Breast epithelium (tissue), 4 donors: ENCODE measurements at places on chromosomes 1 and 21. TPM values are rescaled to one million over a fixed set of nuclear protein-coding genes. Genes with fewer than 3 reads are reported as not detected.

- no peak for DNase-seq
Observed at GRCh38 chr1:191629836-191630235, 528.4 kb upstream of the RGS18 start.

KIF21B gene
- total RNA-seq: 0.96 TPM

CRB1 gene
- 0.33 TPM for total RNA-seq

LRRC7 gene
- not detected for total RNA-seq

- no peak for DNase-seq
Observed at GRCh38 chr1:179061360-179062282, 20.2 kb upstream of the TOR3A start.

- DNase-seq: no peak
Observed at GRCh38 chr1:53172426-53173128, 24.0 kb upstream of the CPT2 start.

RAD54L gene
- total RNA-seq: 4.9 TPM

DNA sequence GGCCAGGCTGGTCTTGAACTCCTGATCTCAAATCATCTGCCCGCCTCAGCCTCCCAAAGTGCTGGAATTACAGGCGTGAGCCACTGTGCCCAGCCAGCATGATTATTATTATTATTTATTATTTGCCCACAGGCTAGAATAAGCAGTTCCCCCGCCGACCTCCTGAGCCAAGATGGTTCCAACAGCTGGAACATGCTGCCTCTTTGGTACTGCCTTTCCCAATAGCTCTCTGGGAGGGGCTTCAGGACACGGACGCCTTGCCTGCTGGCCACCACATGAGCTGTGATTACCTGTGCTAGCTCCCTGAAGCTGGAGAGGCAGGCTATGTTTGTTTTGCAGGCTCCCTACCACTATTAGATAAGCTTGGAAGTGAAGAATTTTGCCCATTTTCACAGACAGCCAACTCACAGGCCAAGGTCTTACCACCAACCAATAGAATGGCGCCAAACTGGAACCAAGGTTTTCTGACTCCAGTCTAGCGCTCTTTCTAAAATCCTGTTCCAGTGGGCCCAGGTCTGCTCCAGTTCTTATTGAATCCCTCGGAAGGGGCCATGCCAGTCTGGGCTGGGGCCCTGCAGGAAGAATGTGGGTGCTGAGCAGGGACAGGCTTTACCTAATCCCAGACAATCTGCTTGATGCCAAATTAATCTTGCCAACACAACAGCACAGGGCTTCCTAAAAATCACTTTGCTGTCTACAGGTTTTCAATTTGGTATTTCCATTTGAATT is 2.1 kb upstream of the GPR61 start:
- DNase-seq: no peak

DNA sequence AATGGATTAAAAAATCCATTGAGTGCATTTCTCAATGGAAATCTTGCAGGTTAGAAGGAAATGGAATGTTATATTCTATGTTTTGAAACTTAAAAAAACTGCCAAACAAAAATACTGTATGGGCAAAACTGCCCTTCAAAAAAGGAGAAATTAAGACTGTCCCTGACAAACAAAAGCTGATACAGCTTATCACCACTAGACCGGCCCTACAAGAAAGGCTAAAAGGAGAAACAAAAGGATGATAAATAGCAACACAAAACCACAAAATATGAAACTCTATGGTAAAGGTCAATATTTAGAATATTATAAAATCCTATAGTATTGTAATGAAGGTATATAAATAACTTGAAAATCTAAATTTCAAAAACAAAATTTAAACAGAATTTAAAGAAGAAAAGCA is 60.0 kb downstream of the SLC25A24 start:
- DNase-seq: no peak

RNF186 gene
- total RNA-seq: 0.44 TPM

KRTAP19-3 gene
- total RNA-seq: not detected

TTC22 gene
- total RNA-seq: 0.32 TPM

NBPF15 gene
- 41.6 TPM for total RNA-seq

- DNase-seq: no peak
Observed at GRCh38 chr1:75614399-75614756, 3.5 kb upstream of the SLC44A5 start.

- no peak for DNase-seq
Observed at GRCh38 chr1:154962156-154962749, 671 bp upstream of the PYGO2 start.

VASH2 gene
- total RNA-seq: 2.9 TPM

PGLYRP3 gene
- not detected for total RNA-seq

LRRC53 gene
- total RNA-seq: not detected

- DNase-seq: no peak
Observed at GRCh38 chr21:15774590-15774989, 44.8 kb downstream of the USP25 start.

GRCh38 chr1:117985239-117985638 is 55.7 kb downstream of the WDR3 start:
- DNase-seq: no peak

DNA sequence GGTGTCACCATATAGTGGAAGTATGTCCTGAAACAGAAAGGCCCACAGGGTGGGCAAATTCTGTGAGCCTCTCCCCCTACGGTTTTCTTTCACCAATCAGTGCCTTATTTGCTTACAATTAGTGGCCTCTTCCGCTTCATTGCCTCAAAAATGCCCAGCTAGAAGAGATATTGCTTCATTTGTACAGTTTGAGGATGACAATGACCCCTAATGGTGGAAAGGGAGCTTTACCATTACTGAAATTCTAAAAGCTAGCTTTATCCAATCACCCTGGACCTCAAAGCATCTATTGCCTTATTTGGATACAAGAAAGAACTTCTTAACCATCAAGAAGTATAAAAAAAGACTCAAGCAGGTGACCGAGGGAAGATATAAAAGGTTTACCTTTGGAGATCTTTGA is 49.6 kb downstream of the LRRC71 start:
- no peak for DNase-seq

GRCh38 chr1:69519006-69519405 is 48.7 kb upstream of the LRRC7 start:
- no peak for DNase-seq

DNA sequence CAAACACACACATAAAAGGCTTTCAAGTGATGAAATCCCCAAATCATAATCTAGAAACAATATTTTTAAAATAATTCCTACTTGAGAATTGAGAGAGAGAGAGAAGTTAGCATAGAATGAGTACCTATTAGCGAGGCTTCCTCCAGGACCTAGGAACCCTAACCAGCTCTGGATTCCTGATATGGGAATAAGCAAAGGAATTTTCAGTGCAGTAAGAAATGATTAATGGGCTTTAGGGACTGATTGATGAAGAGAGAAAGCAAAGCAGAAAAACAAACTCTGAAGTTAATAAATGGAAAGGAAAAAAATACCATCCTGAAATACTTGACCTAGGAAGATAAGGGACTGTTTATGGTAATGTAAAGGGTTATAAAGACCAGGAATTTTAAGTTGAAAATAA is 60.6 kb downstream of the WARS2 start:
- no peak for DNase-seq

CGN gene
- 13.4 TPM for total RNA-seq

DNA sequence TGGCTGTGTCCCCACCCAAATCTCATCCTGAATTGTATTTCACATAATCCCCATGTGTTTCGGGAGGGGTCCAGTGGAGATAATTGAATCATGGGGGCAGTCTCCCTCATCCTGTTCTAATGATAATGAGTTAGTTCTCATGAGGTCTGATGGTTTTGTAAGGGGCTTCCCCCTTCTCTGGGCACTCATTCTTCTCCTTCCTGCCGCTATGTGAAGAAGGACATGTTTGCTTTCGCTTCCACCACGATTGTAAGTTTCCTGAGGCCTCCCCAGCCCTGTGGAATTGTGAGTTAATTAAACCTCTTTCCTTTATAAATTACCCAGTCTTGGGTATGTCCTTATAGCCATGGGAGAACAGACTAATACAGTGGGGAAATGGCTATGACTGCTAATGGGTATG is 72.7 kb upstream of the ZNF648 start:
- no peak for DNase-seq

DNA sequence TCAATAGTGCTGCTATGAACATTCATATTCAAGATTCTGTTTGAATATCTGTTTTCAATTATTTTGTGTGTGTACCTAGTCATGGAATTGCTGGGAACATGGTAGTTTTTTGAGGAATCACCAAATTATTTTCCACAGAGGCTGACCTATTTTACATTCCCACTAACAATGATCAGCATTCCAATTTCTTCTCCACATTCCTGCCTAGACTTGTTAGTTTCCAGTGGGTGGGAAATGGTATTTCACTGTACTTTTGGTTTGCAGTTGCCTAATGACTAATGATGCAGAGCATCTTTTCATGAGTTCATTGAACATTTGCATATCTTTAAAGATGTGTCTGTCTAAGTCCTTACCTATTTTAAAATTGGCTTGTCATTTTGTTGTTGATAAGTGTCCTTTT is 1182.6 kb upstream of the B3GALT2 start:
- DNase-seq: no peak

CD5L gene
- not detected for total RNA-seq

CFHR2 gene
- total RNA-seq: not detected

- DNase-seq: no peak
Observed at GRCh38 chr1:55063577-55063942, 24.2 kb downstream of the PCSK9 start.

DNA sequence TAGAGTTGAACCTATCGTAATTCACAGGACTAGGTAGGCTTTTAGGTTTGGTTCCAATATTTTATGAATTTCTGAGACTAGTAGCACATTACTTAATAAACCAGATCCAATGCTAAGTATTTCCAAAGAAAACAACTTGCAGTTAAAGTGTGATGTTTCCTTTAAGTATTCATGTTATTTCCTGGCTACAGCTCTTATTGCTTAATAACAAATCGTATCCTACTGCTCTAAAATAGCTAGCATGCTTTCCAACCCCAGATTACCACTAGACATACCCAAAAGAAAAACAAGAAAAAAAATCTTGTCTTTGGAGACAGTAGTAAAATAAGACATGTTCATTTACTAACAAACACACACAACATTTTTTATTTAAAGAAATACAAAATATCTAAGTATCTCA is 898 bp downstream of the KRTAP27-1 start:
- no peak for DNase-seq

- no peak for DNase-seq
Observed at GRCh38 chr1:100461222-100461621, 76.7 kb upstream of the GPR88 start.

DNA sequence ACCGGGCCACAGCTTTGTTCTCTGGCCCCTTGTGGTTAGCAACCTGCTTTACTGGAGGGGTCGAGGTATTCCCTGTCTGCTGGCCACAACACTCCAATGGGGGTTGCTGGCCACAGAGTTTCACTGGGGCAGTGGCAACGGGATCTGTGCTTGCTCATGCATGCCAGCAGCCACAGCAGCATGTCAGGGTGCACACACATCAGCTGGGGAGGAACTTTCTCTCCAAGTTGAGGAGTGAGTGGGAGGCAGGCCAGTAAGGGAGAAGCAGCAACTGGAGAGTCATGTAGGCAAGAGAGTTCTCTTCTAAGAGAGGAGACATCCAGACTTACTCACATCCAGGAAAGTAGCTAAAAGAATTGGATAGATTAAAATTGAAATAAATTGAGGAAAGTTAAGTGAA is 38.0 kb downstream of the SAMD13 start:
- DNase-seq: no peak

DNA sequence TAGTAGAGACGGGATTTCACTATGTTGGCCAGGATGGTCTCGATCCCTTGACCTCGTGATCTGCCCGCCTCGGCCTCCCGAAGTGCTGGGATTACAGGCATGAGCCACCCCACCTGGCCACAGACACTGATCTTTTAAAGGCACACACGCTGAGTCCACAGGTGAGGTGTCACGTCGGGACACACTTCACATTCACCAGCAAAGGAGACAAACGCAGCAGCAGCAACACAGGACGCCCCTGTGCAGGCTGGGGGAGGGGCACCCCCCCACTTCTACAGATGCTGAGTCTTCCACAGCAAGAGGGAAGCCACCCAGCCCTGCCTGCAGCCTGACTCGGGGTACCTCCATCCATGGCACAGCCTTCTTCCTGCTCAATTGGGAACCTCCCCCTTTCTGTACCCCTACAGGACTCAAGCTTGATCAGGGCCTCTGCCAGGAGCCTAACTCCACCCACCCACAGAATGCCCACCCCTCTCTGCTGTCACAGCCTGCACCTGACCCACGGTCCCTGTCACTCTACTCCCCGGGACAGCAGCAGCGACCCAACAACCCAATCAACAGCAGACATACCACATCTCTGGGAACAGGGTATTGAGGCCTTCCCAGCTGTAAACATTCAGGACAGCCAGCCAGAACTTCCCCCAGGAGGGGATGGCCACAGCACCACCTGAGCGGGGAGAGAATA is 9.5 kb downstream of the LSS start:
- DNase-seq: no peak

- DNase-seq: no peak
Observed at GRCh38 chr1:83961571-83962295, 37.2 kb downstream of the TTLL7 start.

CLSTN1 gene
- 25.4 TPM for total RNA-seq

CFAP126 gene
- not detected for total RNA-seq

RXRG gene
- not detected for total RNA-seq

GRCh38 chr1:204947338-204947737 is 76.7 kb downstream of the NFASC start:
- DNase-seq: no peak

DNA sequence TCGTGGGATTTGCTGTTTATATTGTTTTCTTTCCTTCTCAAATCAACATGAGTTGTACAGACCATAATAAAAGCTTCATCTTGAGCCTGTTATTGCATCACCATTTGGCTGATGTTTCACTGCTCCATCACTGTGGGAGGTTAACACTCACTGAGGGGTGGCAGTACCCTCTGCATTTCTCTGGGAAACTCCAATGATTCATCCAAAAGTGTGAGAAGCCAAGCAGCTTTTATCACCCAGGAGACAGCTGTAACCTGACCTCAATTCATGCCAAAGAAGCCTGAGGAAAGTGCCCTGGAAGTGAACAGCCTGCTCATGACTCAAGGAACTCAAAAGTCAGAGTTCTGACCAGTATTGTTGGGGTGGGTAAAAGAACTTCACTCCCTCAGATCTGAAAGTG is 84.1 kb downstream of the GPR88 start:
- DNase-seq: no peak

DNA sequence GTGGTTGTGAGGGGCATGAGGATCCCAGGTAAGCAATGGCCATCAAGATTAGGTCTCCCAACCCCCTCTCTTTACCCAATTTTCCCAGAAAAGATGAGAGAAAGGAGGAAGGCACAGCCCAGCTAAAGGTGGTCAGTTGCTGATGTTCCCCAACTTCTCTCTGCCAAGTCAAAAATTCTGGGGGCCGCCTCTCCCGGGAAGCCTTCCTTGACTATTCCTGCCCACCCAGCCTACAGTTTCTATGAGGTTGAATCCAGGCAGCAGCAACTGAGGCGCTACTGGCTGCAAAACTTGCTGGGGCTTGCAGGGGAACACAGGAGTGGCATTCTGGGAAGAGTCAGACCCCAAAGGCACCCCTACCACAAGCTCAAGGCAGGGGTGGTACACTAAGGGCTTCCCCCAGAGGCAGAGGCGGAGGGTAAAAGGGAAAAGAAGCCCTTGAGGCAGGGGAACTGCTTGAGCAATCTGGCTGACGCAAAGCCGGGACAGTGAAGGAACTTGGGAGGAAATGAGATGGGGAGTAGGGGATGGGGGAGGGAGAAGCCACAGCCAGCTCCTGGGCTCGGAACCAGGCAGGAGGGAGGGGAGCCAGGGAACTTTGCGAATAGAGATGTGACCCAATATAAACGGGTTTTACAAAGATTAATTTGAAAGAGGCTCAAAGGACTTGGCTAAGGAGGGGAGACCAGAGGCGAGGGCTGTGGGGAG is 31.2 kb downstream of the SDC3 start:
- DNase-seq: no peak

OR2T11 gene
- total RNA-seq: not detected

RBP7 gene
- 37.5 TPM for total RNA-seq

GRCh38 chr1:34356853-34357252 is 180.1 kb downstream of the C1orf94 start:
- DNase-seq: no peak
